ENCODE measurements at places on chromosomes 2 and 18. TPM values are rescaled to one million over a fixed set of nuclear protein-coding genes. Genes with fewer than 3 reads are reported as not detected.

The NEU2 gene
- total RNA-seq: not detected

GRCh38 chr2:45469314-45470099 lies 141.6 kb downstream of the SRBD1 start:
- no peak for DNase-seq

- DNase-seq: no peak
Observed at GRCh38 chr2:64626146-64626809, 27.4 kb downstream of the SERTAD2 start.

DNA sequence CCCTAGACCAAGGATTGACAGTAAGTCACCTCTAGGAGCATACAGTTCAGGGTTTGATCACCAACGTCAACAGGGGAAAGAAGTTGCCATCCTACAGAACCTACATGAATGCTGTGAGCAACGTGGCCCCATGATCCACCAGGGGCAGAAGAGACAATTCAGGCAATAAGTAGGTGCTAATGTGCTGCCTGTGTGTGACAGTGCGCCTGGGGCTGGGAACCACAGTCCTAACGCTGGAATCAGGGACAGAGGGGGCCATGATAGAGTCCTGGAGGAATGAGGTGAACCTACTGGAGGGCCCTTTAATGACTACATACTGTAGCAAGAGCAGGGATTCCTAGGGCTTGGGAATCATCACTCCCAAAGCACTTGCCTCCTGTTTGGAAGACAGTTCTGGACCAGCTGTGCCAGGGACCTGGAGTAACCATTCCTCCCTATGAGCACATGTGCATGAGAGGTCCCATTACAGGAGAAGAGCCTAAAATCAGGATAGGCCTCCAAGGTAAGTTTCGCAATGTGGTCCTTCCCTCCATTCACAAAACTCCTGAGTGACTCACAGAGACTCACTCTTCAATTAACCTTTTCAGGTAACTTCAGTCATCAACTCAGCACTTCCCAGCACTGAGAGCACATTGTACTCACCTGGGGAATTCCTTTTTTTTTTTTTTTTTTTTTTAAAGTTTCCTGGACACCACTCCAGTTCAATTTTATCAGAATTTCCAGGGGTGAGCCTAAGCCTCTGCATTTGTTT lies 214.0 kb downstream of the TMEM163 start:
- no peak for DNase-seq

The SOX11 gene
- 24.8 TPM for total RNA-seq

The C2orf80 gene
- total RNA-seq: 0.39 TPM

Data from WTC11 (cell line).